ENCODE measurements at places on chromosomes 5 and 9. TPM values are rescaled to one million over a fixed set of nuclear protein-coding genes. Genes with fewer than 3 reads are reported as not detected.

Gene LPCAT1
- total RNA-seq: 16.3 TPM

Gene RAPGEF6
- 26.5 TPM for total RNA-seq

Gene SPINK6
- total RNA-seq: not detected

Gene PCDHB16
- 0.69 TPM for total RNA-seq

Gene NEUROG1
- not detected for total RNA-seq

Gene NTRK2
- under 0.01 TPM for total RNA-seq

Gene FLT4
- 533 TPM for total RNA-seq

Gene TLX3
- total RNA-seq: not detected

Gene LMX1B
- total RNA-seq: not detected

Gene ENTPD2
- not detected for total RNA-seq

Gene LCN6
- total RNA-seq: not detected

Gene COL27A1
- total RNA-seq: 0.69 TPM

Gene NPDC1
- total RNA-seq: 8.2 TPM

Gene PTGER4
- total RNA-seq: 4.9 TPM

Gene SPATA31C1
- total RNA-seq: not detected

Gene STPG3
- total RNA-seq: not detected

Gene TLE4
- 17.4 TPM for total RNA-seq

Gene ITGA1
- total RNA-seq: 82.9 TPM

Gene OR1N2
- not detected for total RNA-seq

Gene MLANA
- total RNA-seq: not detected

Gene RAD50
- total RNA-seq: 12.0 TPM

Gene DOK3
- total RNA-seq: 1.4 TPM

Gene CYLC2
- total RNA-seq: not detected

Gene NR6A1
- 1.3 TPM for total RNA-seq

Gene PCDHGA6
- total RNA-seq: 2.4 TPM

Gene SPINK5
- not detected for total RNA-seq

Gene NSD1
- total RNA-seq: 33.4 TPM

Gene ENC1
- 21.9 TPM for total RNA-seq

Gene GABRG2
- total RNA-seq: not detected

Gene APBA1
- total RNA-seq: 8.2 TPM

Gene SPINK7
- total RNA-seq: not detected

Gene MYO10
- 60.9 TPM for total RNA-seq

Gene CYSRT1
- total RNA-seq: 0.22 TPM

Gene MOB3B
- total RNA-seq: 2.2 TPM

Gene NFIB
- total RNA-seq: 199 TPM

Gene PAIP1
- 79.9 TPM for total RNA-seq
